ENCODE measurements at places on chromosomes 4 and X.

DNA sequence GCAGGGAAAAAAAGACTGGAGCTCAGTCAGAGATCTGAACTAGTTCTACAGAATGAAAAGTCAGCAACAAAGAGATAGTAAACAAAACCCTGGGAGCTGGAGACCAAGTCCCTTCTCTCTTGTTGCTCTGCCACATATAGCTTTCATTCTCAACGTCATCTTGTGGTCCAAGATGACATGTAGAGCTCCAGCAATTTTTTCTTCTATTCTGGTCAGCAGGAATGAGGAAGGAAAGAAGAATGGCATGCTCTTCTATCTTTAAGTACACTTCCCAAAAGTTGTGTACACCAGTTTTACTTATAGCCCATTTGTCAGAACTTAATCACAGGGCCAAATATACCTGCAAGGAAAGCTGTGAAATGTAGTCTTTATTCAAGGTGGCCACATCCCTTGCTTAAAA lies 45.6 kb downstream of the RAP2C start:
- DNase-seq = no peak

DNA sequence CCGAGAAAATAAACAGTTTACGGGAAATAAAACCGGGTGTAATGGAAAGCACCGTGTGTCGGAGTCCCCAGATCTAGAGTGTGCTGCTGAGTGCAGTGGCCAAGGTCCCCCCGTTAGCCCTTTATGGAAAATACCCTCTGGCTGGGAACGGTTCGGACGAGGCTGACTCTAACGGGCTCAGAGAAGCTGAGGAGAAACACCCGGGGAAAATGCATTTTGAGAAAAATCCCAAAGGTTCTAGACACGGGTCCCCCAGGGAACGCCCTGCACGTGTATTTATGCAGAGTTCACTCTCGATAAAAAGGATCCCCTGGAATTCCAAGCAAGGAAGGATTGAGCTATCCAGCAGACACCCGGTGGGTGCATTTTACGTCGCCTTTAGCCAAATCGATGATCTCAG lies 177.2 kb downstream of the CRLF2 start:
- DNase-seq = no peak

GRCh38 chrX:141258080-141258479 lies 15.8 kb upstream of the SPANXC start:
- DNase-seq = no peak

DNA sequence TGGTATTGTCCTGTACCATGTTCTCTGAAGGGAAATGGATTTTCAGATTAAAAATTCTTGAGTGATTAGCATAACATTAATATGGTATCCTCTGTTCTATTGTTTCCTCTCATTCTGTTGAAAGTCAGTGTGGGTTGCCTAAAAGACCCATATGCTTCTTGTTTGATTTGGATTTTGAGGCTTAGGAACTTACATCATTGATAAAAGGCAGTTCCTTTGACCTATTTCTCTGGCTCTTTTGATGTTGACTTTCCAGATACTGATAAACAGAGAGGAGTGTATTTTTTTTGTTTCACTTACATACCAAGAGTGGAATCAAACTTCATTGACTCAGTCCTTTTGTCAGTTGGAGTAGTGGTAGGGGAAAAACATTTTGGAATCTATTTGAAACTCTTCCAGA lies 32.8 kb downstream of the TMEM144 start:
- DNase-seq = no peak

DNA sequence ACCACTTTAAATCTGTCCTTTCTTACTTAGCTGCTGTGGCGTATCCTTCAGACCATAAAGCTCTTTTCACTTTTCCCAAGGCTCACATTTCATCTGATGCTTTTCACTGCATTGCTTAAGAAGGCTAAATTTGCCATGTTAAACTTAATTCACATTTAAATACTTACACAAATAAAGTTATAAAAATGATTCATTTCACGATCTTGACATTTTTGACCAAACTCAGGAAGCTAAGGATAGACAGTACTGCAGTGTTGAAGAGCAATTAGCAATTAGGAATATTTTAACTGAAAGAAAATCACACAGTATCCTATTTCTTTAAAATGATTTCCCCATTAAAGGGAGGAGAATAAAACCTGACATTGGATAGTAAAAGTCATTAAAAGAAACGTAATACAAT lies 1038.6 kb downstream of the STPG2 start:
- no peak for DNase-seq

All from central memory CD8-positive, alpha-beta T cell (primary cell).